Activated naive CD4-positive, alpha-beta T cell (primary cell): ENCODE measurements at places on chromosomes 12 and 14.

DNA sequence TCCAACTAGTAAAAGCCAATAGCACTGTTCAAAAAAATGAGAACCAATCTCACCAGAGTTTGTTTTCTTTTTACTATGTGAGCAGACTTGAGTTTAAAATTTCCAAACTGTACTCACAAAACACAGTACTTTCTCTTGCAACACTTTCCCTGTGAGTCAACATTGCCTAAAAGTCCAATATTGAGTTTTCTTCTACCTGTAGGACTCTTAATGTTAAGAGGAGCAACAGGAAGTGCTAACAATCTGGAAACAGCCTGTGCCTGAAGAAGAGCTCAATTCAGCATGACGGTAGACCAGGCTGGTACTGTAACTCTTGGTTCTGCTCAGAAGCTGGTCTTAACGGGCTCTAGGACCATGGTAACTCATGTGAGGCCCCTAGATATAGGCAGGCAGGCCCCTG is 144.3 kb downstream of the MED13L start:
- DNase-seq = no peak

DNA sequence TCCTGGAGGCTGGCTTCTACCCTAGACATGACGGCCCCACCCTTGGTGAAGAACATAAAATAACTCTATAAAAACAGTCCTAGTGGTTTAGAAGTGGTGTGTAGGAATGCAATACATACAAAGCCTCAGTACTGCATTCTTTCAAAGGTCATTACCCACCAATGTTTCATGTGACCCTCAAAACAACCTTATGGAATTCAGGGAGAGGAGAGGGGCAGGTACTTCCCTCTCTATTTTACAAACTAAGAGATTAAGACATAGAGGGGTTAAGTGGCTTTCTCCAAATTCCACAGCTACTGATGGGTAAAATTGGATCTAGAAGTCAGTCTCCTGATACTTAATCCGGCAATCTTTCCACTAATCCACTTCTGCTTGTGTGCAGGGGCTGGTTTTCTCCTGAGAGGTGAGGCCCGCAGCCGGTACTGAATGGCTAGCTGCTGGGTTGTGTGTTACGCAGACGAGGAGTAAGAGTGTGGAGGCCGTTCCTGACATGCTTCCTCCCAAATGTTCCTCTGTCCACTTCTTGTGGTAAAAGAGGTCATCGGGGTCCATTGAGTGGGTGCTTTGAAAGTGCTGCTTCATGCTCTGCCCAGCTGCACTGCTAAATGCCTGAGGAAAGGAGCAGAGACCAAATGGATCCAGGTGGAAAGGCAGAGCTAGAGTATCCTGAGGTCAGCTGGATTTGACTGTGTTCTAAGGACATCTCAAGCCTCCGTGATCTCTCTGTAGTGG is 16.2 kb downstream of the SLC7A8 start:
- DNase-seq = no peak

- no peak for DNase-seq
These were observed 205.4 kb downstream of the EPS8 start for GRCh38 chr12:15583804-15584203.

- DNase-seq = no peak
These were observed 21.4 kb downstream of the ABCB9 start for GRCh38 chr12:122944605-122945592.

GRCh38 chr14:69093631-69094421 is 59.1 kb downstream of the DCAF5 start:
- DNase-seq = no peak

DNA sequence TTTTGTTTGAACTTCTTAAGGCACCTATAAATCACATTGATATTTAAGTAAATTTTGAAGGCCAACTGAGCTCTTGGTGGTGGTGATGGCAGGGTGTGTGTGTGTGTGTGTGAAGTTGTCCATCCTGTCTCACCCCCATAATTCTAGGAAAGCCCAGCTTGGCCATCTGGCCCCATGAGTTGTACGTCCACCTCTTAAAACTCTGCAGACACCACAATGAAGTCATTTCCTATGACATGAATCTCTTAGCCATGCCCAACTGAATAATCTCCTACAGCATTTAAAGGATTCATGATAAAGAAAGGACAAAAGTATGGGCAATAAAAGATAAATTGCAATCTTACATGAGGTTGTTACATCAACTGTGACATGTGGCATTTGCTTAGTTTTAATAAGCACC is 123.4 kb downstream of the TTC7B start:
- no peak for DNase-seq

DNA sequence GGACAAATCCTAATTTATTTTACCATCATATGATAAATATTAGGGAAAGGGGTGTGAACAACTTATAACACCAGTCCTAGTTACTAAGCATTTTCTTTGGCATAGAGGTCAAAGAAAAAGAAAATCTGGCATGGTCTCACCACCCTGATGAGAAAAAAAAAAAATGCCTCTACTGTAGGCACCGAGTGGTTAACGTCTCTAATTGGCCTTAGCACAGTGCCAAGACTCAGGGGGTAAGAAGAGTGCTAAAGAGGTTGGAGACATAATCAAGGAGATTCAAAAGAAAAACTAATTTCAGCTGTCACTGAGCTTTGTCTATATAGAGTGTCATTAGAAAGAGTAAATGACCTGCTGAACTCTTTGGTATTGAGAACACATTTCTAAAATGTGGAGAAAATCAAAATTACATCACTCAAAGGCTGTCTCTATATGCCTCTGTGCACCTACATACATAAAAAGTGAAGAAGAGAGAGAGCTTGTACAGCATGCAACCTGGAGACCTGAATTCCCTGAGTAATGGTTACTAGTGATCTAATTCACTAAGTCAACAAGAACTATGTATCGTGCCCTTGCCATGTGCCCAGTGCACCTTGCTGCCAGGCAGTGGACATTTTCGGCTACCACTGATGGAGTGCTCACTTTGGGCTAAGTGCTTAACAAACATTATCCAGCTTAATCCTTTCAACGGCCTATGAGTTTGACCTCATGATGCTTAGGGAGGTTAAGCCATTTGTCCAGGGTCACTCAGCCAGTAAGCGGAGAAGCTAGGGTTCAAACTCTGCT is 113.8 kb upstream of the G2E3 start:
- DNase-seq = no peak

GRCh38 chr14:66378712-66379505 is 107.3 kb upstream of the CCDC196 start:
- DNase-seq = no peak

- DNase-seq = no peak
These were observed 131.3 kb downstream of the SLC5A8 start for GRCh38 chr12:101078536-101079285.

- DNase-seq = no peak
These were observed 56.4 kb upstream of the ATP2A2 start for GRCh38 chr12:110224379-110225304.

- no peak for DNase-seq
These were observed 92.5 kb downstream of the FBXL14 start for GRCh38 chr12:1501695-1502378.

DNA sequence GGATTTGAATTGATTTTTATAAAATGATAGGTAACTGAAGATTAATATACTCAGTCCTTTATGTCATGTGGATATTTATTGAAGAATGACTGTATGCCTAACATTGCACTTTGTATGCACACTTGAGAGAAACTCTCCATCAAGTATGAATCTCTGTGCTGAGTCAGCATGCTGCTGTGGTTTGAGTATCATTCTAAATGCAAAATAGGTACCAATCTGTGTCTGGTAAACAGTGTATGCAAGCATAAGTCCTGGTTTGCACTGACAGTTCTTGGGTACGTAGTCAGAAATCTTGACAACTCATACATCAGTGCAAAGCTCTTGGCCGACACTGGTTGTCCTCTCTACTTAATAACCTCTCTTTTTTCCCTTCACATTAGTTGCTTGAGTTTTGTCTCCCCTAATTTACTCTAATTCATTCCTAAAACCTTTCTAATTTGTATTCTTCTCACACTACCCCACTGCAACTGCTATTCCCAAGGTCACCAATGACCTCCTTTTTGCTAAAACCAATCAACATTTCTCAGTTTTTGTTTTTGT is 21.8 kb downstream of the MGAT4C start:
- no peak for DNase-seq

- no peak for DNase-seq
These were observed 10.7 kb downstream of the CCND2 start for GRCh38 chr12:4284306-4284705.
